COR-L47 (cell line): ENCODE measurements at places on chromosomes 7 and 10.

DNA sequence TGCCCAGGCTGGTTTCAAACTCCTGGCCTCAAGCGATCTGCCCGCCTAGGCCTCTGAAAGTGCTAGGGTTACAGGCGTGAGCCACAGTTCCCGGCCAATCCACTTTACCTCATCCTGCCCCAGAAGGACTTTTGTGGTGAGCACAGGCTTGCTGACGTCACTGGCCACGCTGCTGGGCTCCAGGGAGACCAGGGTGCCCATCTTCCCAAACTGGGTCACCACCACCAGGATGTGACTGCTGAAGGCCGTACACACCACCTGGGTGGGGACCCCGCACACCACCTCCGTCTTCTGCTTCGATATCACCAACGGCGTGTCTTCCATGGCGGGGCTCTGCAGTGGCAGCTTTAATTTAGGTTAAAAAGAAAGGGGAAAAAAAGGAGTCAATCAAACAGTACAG, 816 bp downstream of the PSMG3 start:
- no peak for DNase-seq

GRCh38 chr7:100221767-100222444, 2.2 kb downstream of the PVRIG start:
- no peak for DNase-seq

GRCh38 chr7:130987092-130987491, 253.1 kb upstream of the KLF14 start:
- no peak for DNase-seq

DNA sequence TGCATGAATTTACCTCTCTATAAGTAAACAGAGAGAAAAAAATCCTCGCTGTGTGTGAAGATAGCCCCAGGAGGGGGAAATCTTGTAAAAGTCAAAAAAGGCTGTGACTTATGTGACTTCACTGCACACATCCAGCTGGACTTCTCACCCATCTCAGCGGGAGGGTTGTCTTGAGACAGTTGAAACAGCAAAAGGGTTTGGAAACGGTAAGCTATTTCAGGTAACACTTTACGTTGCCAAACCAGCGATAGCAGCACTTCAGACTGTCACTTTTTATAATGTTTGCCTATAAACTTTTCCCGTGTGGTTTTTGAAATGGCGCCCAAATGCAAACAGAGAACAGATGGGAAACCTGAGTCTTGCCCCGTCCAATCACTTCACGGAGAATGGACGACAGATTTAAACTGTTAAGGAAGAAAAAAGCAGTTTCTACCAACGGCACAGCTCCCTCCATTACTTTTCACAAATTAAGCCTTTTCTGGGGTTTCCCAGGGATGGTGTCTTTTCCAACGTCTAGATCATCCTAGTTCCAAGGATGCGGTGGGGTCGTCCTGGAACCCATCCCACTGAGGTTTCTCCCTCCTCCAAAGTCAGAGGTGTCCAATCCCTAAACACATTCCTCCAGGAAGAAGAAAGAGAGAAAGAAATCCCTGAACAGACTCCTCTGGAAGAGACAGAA, 25.2 kb downstream of the FGFR2 start:
- no peak for DNase-seq

GRCh38 chr10:62638062-62638477, 166.4 kb upstream of the ADO start:
- DNase-seq, result no peak
